ENCODE measurements at places on chromosomes 3 and 15. TPM values are rescaled to one million over a fixed set of nuclear protein-coding genes. Genes with fewer than 3 reads are reported as not detected.
A peak's percentile ranks its signal among the peaks of the same experiment; 100 is the strongest.

GRCh38 chr3:196660381-196661166 lies 21.1 kb downstream of the NRROS start:
- no peak for DNase-seq

GRCh38 chr3:149186219-149186618 lies 35.4 kb downstream of the CP start:
- DNase-seq, result no peak

- DNase-seq, result peak; percentile 98
Observed at GRCh38 chr15:75335705-75336355, at the start of gene COMMD4. Gene COMMD4 (plus strand): TSS chr15:75336063. CDS start chr15:75336090, 27 bp downstream.

GRCh38 chr15:100196326-100197058 lies 145.3 kb downstream of the ADAMTS17 start:
- DNase-seq, result no peak

GRCh38 chr15:35630985-35631384 lies 85.0 kb upstream of the DPH6 start:
- no peak for DNase-seq

GRCh38 chr3:51276046-51276445 lies 109.0 kb upstream of the MANF start:
- no peak for DNase-seq

DNA sequence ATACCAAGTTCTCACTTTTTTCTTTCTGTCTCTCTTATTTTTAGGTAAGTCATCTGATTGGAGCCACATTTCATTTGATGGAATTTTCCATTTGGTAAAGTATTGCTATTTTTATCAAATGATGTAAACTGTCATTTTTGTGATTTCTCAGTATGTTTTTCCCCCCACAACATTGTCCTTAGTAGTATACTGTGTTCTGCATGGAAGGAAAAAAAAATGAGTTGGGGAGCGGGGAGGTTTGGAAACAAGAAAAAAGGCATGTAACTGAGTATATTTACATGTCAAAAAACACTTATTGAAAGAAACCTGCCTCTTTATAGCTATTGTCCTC lies 104.2 kb downstream of the FILIP1L start:
- DNase-seq, result no peak

GRCh38 chr3:10273702-10274305 lies 18.9 kb downstream of the GHRL start:
- no peak for DNase-seq

- no peak for DNase-seq
Observed at GRCh38 chr3:32334675-32335074, 57.0 kb upstream of the CMTM7 start.

DNA sequence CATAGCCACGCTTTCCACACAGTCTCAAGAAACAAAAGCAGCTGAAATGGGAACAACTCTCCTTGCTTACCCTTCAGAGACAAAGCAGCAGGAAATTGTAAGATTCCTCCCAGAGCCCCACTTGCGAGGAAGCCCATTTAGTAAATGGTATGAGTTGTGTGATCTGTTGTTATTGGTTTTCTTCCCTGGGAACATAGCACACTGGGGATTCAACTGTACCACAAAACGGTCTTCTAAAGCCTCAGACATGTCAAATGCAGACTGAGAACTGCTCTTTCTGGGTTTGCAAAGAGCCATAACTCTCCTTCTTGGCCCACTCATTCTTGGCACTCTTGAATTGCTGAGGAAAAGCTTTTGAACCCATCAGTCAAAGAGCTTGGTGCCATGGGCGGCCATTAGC lies 101.0 kb upstream of the COL8A1 start:
- DNase-seq, result no peak

LDHAL6B gene
- total RNA-seq, result not detected

DNA sequence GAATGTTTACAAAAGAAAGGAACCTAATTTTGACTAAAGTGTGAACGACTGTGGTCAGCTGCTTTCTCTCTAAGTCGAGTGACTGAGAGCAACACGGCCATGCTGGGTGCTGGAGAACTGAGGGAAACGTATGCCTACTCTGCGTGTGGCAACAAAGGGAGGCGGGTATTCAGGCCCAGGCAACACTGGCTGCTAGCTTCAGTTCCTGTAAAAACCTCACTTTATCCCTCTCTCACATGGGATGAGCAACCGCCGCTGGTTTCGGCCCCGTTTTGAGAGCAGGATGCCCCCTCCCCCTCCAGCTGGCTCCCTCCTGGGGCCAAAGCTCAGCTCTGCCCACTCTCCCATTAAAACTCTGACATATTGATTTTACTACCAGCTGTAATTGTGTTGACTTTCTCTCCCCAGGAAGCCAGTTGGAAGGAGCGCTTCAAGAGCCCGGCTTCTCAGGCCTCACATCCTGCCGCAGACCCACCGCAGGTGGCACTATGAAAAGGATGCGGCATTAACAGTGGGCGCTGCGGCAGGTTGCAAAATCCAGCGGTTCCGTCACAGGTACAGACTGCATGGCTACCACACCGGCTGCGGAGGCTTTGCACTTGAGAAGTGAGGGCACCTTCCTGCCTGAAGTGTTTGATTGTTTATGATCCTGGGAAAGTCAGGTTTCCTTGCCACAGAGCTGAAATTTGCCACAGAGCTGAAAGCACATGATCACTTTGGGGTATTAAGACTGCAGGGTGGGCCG lies 12.7 kb downstream of the PLXND1 start:
- DNase-seq, result no peak

- no peak for DNase-seq
Observed at GRCh38 chr3:3296979-3297381, 117.5 kb upstream of the CRBN start.

SNUPN gene
- total RNA-seq, result 22.0 TPM

MKRN2OS gene
- total RNA-seq, result not detected

PRSS50 gene
- not detected for total RNA-seq
